ENCODE measurements at places on chromosomes 4 and X. TPM values are rescaled to one million over a fixed set of nuclear protein-coding genes. Genes with fewer than 3 reads are reported as not detected.

The FHL1 gene
- total RNA-seq: 43.7 TPM

The PCDH10 gene
- total RNA-seq: 2.4 TPM

The PDHA1 gene
- 35.9 TPM for total RNA-seq

The RHOH gene
- total RNA-seq: under 0.01 TPM

The TLR7 gene
- total RNA-seq: under 0.01 TPM

The ANK2 gene
- 8.9 TPM for total RNA-seq

The CXCL11 gene
- total RNA-seq: not detected

The DCHS2 gene
- total RNA-seq: 0.52 TPM

The FAAH2 gene
- total RNA-seq: 3.3 TPM

Data from epithelial cell of alveolus of lung (primary cell).